Stimulated activated CD8-positive, alpha-beta memory T cell treated with anti-CD3 and anti-CD28 coated beads, Interleukin-2, amount 100 ng/mL, for 48 hours (primary cell): ENCODE measurements at places on chromosomes 16 and 17.
A peak's percentile ranks its signal among the peaks of the same experiment; 100 is the strongest.

DNA sequence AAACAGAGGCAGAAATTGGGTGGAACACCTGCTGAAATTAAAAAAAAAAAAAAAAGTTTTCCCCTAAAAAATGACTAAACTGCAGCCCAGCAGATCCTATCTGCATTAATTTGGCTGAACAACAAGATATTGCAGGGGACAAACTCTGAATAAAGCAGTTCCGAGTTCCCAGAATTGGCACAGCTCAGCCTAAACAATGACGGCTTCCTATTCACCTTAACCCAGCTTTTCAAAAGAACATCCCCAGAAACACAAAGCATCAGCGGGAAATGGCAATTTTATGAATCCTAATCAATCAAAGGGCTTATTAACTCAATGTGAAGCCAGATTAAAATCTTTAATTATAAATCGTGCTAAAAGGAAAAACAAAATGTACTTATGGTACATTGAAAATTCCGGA is 497.8 kb upstream of the ZFHX3 start:
- no peak for DNase-seq

DNA sequence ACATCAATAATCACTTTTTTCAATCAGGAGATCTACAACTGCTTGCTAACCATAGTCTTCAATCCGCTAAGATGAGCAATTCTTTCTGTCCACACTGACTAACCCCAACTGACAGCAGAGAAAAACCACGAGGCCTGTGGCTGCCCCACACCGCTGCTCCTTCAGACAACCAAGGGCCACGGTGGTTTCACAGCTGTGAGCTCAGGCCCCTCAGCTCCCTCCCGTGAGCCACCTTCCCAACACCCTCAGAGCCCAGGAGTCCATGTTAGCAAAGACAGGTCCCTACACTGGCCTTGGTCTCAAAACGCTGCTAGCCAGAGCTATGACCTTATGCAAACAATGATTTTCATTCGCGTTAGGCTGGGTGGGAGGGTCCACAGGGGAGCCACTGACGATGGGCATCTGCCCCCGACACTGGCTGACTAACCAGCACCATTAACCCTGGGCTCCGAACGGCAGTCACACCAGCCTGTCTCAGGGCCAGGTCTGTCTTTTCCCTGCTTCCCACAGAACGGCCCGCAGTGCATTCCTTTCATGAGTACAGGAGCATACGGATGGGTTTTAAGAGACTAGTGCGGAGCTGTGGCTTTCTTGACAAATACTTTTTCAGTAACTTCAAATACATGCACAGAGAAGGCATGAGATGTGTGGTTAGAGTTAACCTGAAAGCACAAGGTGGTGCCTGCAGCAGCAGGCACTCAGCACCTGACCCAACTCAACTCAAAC is 67.3 kb downstream of the ANKRD11 start:
- peak; percentile 71 for DNase-seq

- DNase-seq = peak; percentile 80
These were observed 672 bp upstream of the ALKBH5 start for GRCh38 chr17:18182978-18183333.

- no peak for DNase-seq
These were observed 9.7 kb downstream of the CDRT4 start for GRCh38 chr17:15457723-15458094.

- DNase-seq = no peak
These were observed 2.1 kb upstream of the RCVRN start for GRCh38 chr17:9907131-9907530.

DNA sequence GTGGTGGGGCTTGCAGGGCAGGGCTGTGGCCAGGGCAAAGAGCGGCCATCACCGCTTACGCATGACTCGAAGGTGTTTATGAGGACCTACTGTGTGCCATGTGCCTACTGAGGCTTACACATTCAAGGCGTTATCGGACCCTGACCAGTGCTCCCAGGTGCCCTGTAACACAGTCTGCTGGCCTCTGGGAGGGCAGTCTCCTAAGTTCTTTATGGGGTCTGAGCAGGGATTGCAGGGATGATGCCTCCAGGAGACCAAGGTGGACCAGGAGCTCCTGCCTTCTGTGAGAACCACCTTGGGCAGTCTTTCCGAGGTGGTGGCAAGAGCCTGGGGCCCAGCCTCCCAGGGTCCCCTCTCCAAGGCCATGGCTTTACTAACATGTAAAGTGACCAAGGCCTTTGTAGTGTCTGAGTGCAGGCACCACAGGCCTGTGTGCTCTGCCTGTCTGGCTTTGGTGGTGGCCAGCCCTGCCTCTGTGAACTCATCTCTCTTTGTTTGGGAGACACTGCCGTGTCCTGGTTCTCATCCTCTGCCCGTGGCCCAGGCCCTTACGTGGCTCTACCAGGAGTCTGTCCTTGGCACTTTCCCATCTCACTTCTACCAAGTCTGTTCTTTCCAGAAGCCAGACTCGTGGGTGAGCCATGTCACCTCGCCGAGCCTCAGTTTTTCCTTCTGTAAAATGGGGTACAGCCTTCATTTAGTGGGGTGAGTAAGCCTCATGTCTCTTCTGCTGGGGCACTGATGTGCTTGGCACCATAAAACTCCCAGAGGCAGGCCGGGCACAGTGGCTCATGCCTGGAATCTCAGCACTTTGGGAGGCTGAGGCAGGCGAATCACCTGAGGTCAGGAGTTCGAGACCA is 3.4 kb upstream of the SYNGR2 start:
- DNase-seq = no peak

DNA sequence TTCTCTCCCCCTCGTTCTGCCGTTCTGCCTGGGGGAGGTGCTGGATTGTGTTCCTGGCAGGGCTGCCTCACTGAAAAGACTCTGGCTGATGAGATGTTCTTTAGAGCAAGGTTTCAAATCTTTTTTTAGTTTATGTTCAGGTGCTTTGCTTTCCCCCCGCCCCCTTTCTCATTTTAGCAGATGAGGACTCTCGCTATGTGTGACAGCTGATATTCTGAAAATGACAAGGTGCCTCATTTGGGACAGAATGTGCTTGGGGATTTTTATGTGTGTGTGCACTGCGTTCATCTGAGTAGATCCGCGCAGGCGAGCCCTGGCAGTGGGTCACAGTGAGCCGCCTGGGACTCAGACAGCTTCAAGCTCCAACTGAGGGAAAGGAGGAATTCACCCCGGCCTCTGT is 205.9 kb downstream of the HS3ST4 start:
- DNase-seq = no peak

GRCh38 chr17:74435775-74436359 is 4.0 kb downstream of the GPRC5C start:
- no peak for DNase-seq

- no peak for DNase-seq
These were observed 4.6 kb upstream of the PMP22 start for GRCh38 chr17:15269780-15270089.

DNA sequence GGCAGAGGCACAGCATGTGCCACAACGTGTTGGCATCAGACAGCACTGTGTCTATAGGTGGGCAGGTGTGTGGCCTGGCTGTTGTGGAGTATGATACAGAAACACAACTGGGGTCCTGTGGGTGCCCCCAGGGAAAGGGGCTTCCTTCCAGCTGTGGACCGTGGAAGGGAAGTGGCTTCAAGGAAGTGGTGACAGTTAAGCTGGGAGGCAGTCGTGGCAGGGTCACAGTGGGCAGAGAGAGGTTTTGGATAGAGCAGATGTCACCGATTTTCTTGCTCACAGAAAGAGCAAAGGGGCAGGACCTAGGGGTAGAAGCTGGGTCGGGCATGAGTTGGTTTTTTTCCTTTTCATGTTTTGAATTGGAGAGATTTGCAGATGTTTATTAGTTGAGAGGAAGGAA is 11.2 kb upstream of the ORAI3 start:
- DNase-seq = no peak

DNA sequence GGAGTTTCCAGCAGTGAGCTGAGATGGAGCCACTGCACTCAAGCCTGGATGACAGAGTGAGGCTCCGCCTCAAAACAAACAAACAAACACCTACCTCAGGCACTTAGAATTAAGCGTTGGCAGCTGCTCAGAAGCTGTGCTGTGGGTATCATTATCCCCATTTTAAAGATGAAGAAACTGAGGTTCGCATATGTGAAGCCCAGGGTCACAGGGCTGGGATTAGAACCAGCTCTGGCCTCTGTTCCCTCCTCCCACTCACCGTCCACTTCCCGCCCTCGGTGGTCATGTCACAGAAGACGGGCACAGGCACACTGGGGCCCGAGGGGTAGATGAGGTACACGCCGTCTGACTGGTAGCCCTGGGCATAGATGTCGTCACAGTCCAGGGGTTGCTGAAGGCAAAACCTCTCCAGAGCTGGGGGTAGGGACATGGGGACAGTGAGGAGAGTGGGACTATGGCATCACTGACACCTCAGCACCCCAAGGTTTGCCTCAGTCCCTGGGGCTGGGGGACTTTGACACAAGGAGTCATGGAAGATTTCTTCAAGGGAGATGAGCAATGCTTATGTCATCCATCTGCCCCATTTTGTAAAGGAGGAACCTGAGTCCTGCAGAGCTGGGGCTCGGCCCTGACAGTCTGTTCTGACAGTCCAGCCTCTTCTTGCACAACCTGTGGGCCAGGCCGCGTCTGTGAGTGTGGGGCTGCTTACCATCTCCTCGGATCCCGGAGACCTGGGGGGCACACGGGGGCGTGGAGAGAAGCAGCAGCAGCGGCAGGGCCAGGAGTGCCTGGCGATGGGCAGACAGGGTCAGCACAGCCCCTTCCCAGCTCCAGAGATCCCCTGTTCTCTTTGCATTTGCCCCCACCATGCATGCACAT is 700 bp downstream of the MFAP4 start:
- no peak for DNase-seq

DNA sequence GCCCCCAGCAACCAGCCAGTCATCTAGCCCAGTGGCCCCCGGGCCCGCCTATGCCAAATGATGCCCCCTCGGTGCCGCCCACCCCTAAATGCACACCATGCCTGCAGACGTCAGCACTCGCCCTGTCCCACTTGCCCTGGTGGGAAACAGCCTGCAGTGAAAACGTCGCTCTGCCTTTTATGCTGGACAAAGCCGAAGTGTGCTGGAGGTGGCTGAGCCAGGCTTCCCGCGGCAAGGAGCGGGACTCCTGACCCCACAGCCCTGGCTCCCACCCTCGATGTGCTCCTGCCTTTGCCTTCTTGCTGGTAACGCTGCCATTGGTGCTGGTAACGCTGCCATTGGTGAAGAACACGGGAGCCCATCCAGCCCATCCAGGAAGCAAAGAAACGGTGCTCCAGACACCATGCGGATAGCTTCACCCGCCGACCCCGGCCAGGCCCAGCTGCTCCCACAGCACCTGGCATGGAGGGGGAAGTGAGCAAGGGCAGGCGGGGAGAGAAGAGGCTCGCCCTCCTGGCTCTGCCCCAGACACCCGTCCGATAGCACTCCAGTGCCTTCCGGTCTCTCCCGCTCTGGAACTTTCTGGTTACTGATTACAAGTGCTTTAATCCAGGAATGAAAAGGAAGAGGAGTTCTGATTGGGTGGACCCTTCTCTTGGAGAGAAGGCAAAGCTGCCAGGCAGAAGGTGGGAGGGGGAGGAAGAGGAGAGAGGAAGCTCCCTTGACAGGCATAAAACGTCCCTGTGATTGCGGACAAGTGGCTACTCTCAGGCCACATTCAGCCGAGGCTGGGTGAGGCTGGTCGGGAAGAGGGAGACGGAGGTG is 4.0 kb upstream of the BAIAP2 start:
- DNase-seq = no peak

DNA sequence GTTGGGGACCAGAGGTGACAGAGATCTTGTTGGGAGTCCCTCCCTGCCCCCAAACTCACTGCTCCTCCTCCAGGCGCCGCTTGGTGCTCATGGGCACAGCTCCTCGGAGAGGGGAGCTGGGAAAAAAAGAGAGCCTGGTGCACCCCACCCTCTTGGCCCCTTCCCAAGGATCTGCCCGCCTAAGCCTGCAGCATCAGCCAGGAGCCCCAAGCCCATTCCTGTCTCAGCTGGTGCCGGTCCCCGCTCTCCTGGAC is 400 bp downstream of the HCFC1R1 start:
- DNase-seq = no peak

- DNase-seq = no peak
These were observed 78.5 kb upstream of the ELAC2 start for GRCh38 chr17:13096291-13096690.

- DNase-seq = no peak
These were observed 26.6 kb downstream of the TMEM238L start for GRCh38 chr17:10777131-10777807.

GRCh38 chr16:56894331-56894917 is 29.4 kb downstream of the SLC12A3 start:
- no peak for DNase-seq
